ENCODE measurements at places on chromosomes 6 and 20.

DNA sequence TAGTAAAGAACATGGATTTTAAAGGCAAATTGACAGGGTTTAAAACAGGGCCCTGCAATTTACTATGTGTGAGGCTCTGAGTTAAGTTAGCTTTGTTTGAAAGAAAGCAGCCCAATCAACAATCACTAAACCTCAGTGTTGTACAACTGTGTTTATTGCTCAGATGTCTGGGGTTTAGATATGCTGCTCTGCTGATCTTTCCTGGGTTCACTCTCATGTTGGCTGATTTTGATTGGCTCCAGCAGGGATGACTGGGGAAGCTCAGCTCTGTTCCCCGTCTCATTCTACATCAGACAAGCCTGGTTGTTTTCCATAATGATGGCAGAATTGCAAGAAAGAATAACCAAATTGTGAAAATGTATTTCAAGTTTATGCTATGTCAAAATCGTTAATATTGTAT, 10.9 kb downstream of the C6orf58 start:
- DNase-seq = no peak

GRCh38 chr6:107337191-107337741, 122.1 kb downstream of the PDSS2 start:
- DNase-seq = no peak

DNA sequence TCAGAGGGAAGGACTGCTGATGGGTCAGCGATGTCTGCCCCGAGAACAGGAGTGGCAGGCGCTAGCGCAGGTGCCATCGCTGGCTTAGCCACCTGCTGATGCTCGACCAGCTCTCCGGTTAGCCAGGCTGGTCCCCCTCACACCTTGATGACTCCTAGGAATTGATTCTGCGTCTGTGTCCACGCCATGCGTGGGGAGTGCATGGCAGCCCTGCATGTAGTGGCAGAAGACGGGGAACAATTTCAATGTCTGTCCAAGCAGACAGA, 6.7 kb downstream of the SS18L1 start:
- DNase-seq = no peak

- no peak for DNase-seq
Observed at GRCh38 chr20:31260326-31260932, 3.0 kb downstream of the DEFB115 start.

DNA sequence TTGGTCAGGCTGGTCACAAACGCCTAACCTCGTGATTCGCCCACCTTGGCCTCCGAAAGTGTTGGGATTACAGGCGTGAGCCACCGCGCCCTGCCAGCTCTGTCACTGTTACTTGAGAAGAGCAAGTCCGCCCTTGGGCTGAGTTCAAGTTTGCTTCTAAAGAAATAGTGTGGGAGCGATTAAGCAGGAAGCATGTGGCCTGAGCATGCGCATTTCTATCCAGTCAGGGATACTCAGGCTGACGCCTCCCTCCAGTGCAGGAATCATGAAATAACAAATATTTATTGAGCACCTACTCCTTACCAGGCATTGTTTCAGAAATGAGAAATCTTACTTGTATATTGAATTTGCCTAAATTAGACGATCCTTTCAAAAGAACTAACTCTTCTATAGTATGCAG, 166.2 kb downstream of the EDN1 start:
- DNase-seq = no peak

DNA sequence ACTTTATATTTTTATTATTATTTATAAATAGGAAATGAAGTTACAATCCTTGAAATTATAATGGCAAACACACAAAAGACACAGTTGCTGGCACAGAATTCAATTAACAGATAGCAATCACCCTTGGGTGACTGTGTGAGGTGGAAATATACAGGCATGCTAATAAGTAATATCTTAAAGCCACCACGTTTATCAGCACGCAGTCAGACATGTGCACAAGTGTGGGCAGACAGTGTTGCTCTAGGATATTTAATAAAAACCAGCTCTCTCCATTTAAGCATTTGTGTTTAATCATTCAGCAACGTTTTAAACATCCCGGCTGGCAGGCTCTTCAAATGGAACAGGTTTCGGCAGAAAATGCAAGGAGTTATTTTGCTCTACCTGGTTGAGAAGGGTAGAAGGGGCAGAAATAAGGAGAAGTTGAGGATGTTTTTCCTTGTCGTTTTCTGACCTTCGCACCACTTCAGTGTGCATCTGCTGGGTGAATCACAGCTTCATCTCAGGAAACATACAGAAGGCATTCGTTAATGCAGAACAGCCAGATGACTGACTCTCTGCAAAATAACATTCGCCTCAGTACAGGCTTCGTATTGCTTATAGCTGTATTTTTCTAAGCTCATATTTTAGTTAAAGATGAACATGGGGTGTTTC, 585.1 kb downstream of the QKI start:
- no peak for DNase-seq

DNA sequence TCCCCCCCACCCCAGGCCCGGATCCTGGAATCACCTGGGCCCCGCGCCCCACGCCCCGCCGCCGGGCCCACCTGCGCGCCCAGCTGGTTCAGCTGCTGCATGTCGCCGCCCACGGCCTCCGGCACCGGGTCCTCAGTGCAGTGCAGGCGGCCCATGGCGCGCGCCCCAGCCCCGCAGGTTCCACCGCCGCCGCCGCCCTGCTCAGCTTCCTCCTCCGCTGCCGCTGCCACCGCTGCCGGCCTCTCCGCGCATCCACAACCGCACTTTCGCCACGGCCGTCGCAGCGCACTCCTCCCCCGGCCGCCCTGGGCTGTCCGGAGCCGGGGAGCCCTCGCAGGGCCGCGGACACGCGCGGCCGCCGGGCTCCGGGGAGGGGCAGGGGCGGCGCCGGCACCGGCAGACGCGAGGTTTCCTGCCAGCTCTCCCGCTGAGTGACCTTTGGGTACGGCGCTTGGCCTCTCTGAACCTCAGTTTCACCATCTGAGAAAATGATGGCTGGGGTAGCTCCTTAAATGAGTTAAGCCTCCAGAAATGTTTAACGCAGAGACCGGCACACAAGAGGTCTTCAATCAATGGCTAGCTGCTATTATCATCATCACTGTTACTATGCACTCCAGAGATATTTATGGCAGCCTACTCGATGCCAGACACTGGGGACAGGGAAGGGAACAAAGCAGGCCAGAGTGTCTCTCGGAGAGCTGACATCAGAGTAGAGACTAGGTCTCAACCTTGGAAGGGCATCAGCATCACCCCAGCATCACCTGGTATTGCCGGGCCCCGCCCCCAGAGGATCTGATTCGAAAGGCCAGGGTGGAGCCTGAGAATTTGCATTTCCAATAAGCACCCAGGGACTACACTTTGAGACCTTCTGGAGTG, at the start of gene COMMD7:
Gene COMMD7 (minus strand): TSS at position 231 of the 876 bp plus-strand sequence. CDS start 76 bp downstream, at position 155.
- DNase-seq = peak; percentile 29

- DNase-seq = peak; percentile 16
Observed at GRCh38 chr6:82246802-82247504, 591 bp downstream of the IBTK start.

DNA sequence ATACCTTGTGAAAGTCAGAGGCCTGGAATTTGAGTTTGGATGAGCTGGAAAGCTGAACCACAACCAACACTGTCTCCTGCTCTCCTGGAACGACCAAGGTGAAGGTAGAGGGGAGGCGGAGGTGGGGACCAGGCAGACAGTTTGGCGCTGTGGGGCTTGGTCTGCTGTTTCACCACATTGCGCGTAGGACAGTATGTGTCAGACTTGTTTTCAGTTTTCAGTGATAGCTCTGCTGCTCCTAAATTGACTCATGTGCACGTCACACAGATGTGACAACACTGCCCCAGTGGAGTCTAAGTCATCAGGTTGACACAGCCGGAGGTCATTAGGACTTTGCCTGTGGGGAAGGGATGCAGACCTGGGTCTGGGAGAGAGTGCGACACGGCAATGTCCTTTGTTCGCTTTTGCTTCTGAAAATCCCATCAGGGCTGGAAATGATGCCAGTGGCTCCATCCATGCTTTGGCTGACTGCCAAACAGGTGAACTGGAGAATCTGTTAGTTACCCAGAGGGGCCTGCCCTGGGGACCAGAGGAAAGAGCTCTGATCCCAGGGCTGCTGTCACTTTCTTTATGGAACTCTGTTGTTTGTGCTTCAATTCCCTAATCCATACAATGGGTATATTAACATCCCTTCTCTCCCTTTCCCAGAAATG, 255.5 kb downstream of the CDC5L start:
- no peak for DNase-seq

Data from stimulated activated CD8-positive, alpha-beta memory T cell treated with anti-CD3 and anti-CD28 coated beads, Interleukin-7, amount 100 ng/mL, for 1 hour (primary cell).